Bronchus fibroblast of lung (primary cell): ENCODE measurements at places on chromosomes 5 and 9. TPM values are rescaled to one million over a fixed set of nuclear protein-coding genes. Genes with fewer than 3 reads are reported as not detected.

The MARCOL gene
- not detected in 2 replicates for total RNA-seq

The NR2F1-AS1 gene
- 8.4 and 10.3 TPM in 2 replicates for total RNA-seq

The F2RL2 gene
- total RNA-seq, result 8.3 and 9.1 TPM in 2 replicates

The MARCHF11 gene
- not detected in 2 replicates for total RNA-seq

The PSIP1 gene
- total RNA-seq, result 49.7 and 62.9 TPM in 2 replicates

The ARSI gene
- total RNA-seq, result 11.8 and 13.4 TPM in 2 replicates

The BOD1 gene
- total RNA-seq, result 57.0 and 59.0 TPM in 2 replicates

The SLC6A18 gene
- total RNA-seq, result not detected in 2 replicates

The CEL gene
- 0.17 and 0.30 TPM in 2 replicates for total RNA-seq

The FAM169A gene
- total RNA-seq, result 0.89 and 2.5 TPM in 2 replicates

The CCL27 gene
- total RNA-seq, result not detected in 2 replicates

The LARP1 gene
- 64.7 and 67.8 TPM in 2 replicates for total RNA-seq

The GALNT12 gene
- 5.5 TPM in 2 replicates for total RNA-seq
